ENCODE measurements at places on chromosomes 7 and 10. TPM values are rescaled to one million over a fixed set of nuclear protein-coding genes. Genes with fewer than 3 reads are reported as not detected.

TAS2R5 gene
- total RNA-seq, result 3.6 TPM

HOXA13 gene
- 1.6 TPM for total RNA-seq

OR2A25 gene
- not detected for total RNA-seq

- DNase-seq, result no peak
These were observed 14.3 kb upstream of the ZNF467 start for GRCh38 chr7:149787428-149788299.

DNA sequence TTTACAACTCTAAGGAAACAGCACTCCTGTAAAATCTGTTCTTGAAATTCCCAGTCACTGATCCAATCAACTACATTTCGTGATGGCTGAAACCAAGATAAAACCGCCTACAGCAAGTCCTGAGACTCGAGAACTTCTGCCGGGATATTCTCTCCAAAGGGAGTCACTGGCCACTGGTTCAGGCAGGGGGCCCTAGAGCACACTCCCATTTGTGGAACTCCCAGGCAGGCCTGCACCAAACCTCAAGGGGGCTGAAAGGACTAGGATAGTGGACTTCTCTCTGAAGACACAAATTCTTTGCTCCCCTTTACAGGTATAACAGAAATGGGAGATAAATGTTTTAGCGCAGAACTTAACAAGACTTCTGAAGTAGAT lies 16.3 kb downstream of the CYTH3 start:
- DNase-seq, result no peak

GPR146 gene
- 0.66 TPM for total RNA-seq

SPDYE2B gene
- total RNA-seq, result not detected

DNA sequence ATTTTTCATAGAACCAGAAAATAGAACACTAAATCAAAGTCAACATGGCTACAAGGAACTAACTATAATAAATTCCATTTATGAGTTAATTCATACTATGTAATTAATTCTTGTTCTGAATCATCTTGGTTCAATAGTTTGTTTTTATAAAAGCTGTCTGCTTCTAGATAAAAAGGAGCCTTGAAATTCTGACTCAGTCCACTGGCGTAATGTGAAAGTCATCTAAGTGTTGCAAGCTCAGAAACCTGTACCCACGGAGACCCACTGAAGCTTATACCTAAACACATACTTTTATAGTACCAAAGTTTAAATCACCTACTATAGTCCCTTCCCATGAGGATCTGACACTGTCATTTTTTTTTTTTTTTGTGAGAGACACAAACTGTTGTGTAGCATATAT lies 489.4 kb downstream of the SEMA3D start:
- DNase-seq, result no peak

DNA sequence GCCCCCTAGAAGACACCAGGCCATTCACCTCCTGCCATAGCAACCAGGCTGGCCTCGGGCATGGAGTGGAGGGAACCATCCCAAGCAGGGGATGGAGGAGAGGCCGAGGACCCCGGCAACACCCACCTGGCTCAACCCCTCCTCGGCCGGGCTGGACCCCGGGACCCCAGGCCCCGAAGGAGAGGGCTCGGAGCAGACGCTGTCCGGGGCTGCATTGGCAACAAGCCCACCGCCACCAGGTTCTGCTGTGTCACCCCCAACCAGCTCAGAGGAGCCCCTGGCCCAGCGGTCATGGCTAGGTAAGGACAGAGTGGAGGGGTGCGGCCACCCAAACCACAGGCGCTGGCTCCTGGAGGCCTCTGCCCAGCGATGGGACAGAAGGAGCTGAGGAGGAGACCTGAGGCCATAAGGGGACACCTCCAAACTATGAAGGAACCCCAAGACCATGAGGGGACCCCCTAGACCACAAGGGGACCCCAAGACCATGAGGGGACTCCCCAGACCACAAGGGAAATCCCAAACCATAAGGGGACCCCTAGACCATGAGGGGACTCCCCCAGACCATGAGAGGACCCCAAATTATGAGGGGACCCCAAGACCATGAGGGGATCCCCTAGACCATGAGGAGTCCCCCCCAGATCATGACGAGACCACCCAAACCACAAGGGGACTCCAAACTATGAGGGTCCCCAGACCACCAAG lies 74.7 kb upstream of the PDGFA start:
- DNase-seq, result no peak

DRGX gene
- not detected for total RNA-seq

CYP3A7 gene
- total RNA-seq, result 0.86 TPM

GRCh38 chr7:18965657-18966056 lies 151.8 kb downstream of the TWIST1 start:
- no peak for DNase-seq

- no peak for DNase-seq
These were observed 118.6 kb upstream of the BTBD16 start for GRCh38 chr10:122152544-122152943.

PHYHIPL gene
- not detected for total RNA-seq

GRCh38 chr10:65931291-65932070 lies 994.4 kb upstream of the LRRTM3 start:
- no peak for DNase-seq

ALOX5 gene
- 57.0 TPM for total RNA-seq

DNA sequence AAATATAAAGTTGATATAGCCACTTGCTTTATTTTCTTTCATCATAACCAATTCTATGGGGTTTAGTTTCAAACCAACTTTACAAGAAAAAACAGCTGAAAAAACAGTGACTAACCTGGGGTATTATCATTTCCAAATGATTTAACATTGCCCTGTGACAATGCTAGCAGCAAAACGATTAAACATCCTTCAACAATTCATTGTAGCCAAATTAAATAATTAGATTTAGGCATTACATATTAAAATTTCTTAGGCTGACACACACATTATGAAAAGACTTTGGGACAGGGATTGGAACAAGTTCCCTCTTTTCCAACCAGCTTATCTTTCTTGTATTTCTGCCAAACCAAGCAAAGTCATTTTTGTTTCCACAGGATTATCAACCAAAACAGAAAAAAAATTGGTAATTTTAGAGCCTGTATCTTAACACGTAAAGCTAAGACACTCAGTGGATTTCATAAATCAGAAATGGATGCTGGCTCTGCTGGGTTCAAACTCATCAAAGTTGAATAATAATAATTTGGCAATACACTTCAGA lies 84.0 kb downstream of the SEMA3D start:
- DNase-seq, result no peak

DNA sequence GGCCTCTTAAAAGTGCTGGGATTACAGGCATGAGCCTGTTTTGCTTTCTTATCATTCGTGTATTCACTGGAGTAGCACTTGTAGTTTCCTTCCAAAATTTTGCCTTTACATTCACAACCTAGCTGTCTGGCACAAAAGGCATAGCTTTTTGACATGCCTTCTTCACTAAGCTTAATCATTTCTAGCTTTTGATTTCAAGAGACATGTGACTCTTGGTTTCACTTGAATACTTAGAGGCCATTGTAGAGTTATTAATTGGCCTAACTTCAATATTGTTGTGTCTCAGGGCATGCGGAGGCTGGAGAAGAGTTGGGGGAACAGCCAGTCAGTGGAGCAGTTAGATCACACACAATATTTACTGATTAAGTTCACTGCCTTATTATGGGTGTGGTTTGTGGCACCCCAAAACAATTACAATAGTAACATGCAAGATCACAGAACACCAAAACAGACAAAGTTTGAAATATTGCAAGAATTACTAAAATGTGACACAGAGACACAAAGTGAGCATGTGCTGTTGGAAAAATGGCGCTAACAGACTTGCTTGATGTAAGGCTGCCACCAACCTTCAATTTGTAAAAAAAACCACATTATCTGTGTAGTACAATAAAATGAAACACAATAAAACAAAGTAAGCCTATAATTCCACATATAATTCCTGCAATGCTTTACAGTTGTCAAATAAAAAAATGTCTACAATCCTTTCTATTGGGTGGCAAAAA lies 43.1 kb downstream of the BRAF start:
- DNase-seq, result no peak

DNA sequence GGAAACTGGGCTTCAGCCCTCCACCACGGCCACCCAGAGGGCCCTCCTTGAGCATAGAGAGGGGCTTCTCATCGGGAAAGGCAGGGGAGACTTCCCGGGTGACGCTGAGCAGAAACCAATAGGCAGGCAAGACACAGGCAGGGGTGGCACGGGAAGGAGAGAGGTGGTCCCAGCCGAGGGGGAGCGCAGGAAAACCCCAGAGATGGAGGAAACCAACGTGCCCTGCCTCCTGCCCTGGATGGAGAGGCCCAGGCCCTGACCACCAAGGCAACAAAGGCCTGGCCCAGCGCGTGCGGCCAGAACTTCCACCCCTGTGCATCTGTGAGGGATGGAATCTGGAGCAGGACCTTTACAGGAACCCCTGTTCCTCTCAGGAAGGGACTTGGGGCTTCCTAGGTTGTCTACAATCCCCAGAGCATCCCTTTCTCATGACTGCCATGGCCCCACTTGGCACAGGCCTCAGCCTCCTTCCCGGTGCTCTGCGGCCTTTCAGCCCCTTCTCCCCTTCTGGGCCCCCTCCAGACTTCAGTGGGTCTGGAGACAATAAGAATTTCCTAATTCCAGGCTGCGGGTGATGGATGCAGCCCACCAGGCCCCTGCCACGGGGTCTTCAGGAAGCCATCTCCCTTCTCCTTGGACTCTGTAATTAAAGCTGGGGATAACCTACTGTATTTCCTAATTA lies 137.0 kb upstream of the RET start:
- no peak for DNase-seq

DNA sequence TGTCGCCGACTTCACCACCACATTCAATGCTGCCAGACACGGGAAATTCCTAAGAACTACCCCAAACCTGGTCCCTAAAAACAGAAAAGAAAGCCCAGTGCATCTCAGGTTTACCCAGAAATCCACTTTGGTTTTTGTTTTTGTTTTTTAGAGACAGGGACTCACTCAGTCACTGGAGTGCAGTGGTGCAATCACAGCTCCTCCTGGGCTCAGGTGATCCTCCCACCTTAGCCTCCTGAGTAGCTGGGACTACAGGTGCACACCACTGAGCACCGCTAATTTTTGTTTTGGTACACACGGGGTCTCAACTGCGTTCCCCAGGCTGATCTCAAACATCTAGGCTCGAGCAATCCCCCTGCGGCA lies 22.8 kb downstream of the MAD1L1 start:
- DNase-seq, result no peak

DNA sequence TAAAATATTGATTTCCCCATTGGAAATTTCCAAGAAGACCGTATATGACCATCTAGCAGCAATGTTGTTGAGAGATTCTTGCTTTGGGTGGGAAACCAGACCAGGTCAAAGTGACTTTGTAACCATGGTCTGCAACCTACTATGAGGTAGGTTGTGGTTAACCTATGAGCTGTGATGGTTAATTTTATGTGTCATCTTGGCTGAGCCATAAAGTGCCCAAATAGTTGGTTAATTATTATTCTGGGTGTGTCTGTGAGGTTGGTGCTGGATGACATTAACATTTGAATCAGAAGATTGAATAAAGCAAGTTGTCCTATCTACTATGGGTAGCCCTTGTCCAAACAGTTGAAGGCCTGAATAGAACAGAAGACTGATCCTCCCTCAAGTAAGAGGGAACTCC lies 18.3 kb upstream of the RALA start:
- DNase-seq, result no peak

LGI1 gene
- total RNA-seq, result not detected

- DNase-seq, result no peak
These were observed 105.8 kb downstream of the ELMO1 start for GRCh38 chr7:37342688-37343471.

CTAGE8 gene
- 4.3 TPM for total RNA-seq

DNA sequence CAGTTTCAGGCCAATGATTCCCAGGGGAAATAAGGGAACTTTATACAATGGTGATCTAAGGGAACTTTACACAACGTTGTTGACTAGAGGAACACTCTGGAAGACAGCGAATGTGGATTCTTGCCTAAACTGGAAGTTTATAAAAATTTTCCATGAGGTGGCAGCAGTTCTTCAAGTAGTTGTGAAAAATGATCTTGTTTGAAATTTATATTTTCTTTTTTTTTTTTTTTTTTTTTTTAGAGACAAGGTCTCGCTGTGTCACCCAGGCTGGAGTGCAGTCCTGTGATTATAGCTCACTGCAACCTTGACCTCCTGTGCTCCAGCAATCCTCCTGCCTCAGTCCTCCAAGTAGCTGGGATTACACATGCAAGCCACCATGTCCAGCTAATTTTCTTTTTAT lies 32.1 kb upstream of the GTF2I start:
- DNase-seq, result no peak

DNA sequence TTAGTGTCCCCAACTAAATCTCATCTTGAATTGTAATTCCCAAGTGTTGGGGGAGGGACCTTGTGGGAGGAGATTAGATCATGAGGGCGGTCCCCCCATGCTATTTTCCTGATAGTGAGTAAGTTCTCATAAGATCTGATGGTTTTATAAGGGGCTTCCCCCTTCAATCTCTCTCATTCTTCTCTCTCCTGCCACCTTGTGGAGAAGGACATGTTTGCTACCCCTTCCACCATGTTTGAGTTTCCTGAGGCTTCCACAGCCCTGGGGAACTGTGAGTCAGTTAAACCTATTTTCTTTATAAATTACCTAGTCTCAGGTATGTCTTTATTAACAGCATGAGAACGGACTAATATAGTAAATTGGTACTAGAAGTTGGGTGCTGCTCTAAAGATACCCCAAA lies 365.6 kb downstream of the ANKRD7 start:
- peak; percentile 6 for DNase-seq

FBXO24 gene
- total RNA-seq, result 0.29 TPM

- no peak for DNase-seq
These were observed 82.5 kb upstream of the SP4 start for GRCh38 chr7:21345361-21345760.

DNA sequence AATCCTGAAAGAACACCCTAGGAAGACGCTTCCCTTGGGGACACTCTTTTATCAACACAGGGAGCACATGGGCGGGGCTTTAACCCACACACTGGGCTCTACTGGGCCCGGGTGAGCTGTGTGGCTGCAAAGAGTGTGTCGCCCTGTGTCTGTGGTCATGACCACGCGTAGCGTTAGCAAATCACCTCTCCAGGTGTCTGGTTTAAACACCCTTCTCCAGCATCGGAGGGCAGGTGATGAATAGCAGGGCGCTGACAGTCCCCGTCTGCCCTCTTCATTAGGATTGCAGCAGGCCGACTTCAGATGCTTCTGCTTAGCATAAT lies 127.7 kb downstream of the ADARB2 start:
- no peak for DNase-seq

DNA sequence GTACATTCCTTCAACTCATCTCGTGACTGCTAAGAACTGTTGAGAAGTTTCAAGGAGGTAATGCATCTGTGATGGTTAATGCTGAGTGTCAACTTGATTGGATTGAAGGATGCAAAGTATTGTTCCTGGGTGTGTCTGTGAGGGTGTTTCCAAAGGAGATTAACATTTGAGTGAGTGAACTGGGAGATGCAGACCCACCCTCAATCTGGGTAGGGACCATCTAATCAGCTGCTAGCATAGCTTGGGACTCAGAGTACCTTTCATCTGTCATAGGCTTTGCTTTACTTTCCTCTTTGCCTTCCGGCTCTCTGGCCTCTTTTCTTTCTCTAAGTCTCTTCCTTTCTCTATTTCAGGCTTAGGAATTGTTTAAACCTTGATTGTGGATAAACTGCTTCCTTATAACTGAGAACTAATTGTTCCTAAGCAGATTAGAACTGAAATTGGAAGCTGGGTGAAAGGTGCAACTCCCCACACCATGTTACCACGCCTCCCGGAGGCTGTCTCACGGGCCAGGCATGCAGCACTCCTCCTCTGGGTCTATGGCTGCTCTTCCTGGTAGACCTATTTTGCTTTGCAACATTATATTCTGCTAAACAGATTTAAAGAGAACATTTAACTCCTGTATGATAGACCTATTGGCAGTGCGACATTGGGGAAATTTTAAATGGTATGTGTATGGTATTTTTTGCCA lies 298.2 kb downstream of the CCSER2 start:
- peak; percentile 53 for DNase-seq

PNLIPRP2 gene
- total RNA-seq, result not detected
